ENCODE measurements at places on chromosomes 7 and 10. TPM values are rescaled to one million over a fixed set of nuclear protein-coding genes. Genes with fewer than 3 reads are reported as not detected.

The TTYH3 gene
- 12.4 TPM for total RNA-seq

The THSD7A gene
- total RNA-seq, result 2.5 TPM

The FXYD4 gene
- total RNA-seq, result not detected

The ADIRF gene
- 69.0 TPM for total RNA-seq

The OR6B1 gene
- total RNA-seq, result not detected

The COL28A1 gene
- total RNA-seq, result 3.8 TPM

DNA sequence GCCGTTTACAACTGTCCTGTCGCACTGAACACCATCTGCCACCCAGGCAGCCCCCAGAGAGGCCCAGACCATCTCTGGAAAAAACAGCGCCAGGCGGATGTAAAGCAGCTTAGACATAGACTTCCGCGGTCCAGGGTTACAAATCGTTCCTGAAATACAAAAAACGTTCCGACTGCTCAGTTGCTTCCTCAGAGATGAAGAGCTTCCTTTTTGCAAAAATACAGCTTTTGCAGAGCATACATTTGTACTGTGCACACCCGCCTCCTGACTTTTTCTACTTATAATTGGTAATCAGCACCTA lies 11.4 kb downstream of the DAGLB start:
- DNase-seq, result no peak

GRCh38 chr10:60368875-60369546 lies 20.7 kb downstream of the ANK3 start:
- no peak for DNase-seq

DNA sequence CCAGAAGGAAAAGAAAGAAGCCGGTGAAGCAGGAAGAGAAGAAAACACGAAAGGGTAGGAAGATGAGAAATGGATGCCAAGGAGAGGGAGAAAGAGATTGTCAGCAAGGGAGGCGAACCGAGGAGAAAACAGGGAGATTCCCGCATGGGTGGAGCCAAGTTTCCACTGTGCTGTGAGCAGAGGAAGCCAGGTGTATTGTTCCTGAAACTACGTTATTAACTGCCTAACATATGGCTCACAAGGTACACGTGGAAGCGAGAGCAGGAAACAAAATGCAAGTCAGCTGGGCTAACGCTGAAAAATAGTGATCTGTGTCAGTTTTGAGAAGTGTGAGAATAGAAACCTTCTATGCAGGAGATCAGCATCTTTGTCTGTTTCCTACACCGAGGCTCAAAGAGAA lies 20.4 kb upstream of the HIPK2 start:
- DNase-seq, result no peak

DNA sequence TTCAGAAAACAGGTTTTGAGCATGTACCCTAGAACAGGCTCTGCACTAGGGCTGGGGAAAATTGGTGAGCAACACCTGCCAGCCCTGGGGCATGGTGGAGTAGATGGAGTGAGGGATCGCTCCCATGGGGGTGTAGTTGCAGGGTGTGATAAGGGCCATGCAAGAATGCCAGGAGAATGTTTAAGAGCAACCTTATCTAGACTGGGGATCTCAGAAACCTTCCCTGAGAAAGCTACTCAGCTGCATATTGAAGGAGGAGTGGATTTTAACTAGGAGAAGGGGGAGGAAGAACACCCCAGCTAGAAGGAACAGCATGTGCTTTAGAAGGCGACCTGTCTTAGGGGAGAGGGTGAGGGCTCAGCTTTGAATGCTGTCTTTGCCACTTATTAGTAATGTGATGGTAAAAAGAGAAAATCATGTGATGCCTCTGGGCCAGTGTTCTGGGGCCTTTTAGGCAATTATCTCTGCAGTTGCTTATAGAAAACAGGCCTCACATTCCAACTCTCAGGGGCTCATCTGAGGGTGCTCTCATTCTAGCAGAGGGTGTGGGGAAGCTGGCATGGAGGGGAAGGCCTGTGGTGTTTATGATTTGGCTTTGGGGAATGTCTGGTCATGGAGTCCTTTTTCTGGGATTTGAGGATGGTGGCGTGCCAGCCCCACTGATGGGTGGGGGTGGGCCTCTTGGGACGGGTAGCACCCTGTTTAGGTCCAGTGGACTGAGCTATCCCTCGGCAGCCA lies 225.4 kb downstream of the BMPER start:
- no peak for DNase-seq

DNA sequence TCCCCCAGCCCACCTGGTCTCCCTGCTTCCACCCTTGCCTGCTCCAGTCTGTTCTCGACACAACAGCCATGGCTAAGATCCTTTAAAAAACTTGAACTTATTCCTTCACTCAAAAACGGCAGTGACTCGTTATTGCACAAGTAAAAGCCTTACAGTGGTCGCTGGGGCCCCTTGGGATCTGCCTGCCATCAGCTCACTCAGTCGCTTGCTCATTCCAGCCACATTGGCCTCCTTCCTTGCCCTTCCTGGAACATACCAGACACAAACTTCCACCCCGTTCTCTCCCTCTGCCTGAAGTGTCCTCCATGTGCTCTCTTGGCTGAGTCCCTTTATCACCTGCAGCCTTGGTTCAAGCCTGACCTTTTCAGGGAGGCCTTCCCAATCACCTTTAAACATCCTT lies 4.7 kb downstream of the CCNY start:
- DNase-seq, result peak; percentile 73

Data from right cardiac atrium (tissue), 5 donors.